ENCODE measurements at places on chromosomes 12 and 14. TPM values are rescaled to one million over a fixed set of nuclear protein-coding genes. Genes with fewer than 3 reads are reported as not detected.

Gene TEX52
- not detected for total RNA-seq

Gene CPNE8
- 24.9 TPM for total RNA-seq

DNA sequence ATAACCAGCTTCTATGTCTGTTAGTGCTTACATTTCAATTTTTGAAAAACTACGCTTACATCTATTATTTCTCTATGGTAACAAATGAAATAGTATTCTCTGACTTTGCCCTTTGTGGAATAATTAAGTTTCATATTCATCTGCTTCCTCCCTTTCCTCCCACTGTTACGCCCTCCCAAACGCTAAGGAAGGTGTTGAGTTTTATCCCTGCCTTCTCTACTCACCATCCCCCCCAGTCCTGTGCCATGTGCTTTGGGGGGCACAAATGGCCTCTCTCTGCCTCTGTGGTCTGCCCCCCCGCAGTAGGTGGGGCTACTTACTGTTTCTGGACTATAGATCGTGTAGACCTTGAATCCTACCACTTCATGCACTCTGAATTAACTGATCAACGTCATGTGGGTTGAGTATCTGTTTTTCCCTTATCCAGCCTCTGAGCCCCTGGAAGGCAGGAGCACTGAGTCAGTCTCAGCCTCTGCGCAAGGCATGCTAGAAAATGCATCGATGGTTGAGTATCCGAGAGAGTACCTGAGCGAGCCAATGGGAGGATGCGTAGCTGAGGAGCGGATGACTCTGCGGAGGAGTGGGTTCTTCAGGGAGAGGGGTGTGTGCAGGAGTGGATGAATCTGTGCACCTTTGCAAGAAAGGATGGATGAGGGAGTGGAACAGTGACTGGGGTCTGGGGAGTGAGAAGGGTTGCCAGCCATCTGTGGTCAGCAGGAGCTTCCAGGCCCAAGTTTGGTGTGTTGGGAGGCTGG lies 114.5 kb upstream of the RTL1 start:
- no peak for DNase-seq

DNA sequence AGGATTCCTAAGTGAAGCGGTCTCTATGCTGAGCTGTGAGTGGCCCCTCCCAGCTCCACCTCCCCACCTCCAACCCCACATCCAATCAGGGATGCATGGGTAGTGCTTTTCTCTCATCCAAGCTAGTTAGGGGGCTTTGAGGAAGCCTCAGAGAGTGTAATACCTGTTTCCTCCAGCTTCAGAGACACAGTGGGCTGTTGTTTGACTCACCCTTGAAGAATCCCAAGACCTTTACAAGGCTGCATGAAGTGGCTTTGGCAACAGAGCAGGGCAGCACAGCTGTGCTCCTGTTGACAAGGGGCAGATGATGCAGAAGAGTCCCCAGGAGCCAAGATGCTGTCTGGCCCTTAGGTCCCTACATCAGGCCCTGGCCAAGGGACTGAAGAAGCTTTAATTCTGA lies 27.1 kb upstream of the CLMN start:
- no peak for DNase-seq

- no peak for DNase-seq
Observed at GRCh38 chr12:70772836-70773235, 135.6 kb upstream of the PTPRB start.

- DNase-seq, result no peak
Observed at GRCh38 chr14:39264558-39264957, 30.8 kb downstream of the MIA2 start.

Data from glomerular endothelial cell (primary cell).